ENCODE measurements at places on chromosomes 12 and 14.

- DNase-seq, result no peak
Observed at GRCh38 chr12:43580601-43581000, 28.6 kb upstream of the ADAMTS20 start.

- no peak for DNase-seq
Observed at GRCh38 chr14:75165586-75166391, 10.6 kb downstream of the TMED10 start.

- DNase-seq, result no peak
Observed at GRCh38 chr12:104055686-104056388, 5.8 kb upstream of the GLT8D2 start.

DNA sequence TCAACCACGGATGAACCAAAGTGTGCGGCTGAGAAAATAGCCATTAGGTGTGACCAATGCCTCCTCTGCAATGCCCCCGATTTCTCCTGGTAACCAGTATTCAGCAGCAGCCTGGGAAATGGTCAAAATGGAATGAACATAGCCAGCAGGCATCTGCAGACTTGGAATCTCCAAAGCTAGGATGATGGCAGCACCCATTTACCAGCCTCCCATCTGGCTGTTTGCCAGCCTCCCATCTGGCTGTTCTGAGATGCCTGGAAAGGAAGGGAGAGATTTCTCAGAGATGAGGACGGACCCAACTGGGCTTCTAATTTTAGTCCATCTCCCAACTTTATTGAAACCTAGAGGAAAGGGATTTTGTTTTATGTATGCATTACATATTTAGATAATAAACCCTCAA lies 16.2 kb downstream of the CLMN start:
- no peak for DNase-seq

GRCh38 chr12:77594366-77594765 lies 236.3 kb upstream of the NAV3 start:
- no peak for DNase-seq

DNA sequence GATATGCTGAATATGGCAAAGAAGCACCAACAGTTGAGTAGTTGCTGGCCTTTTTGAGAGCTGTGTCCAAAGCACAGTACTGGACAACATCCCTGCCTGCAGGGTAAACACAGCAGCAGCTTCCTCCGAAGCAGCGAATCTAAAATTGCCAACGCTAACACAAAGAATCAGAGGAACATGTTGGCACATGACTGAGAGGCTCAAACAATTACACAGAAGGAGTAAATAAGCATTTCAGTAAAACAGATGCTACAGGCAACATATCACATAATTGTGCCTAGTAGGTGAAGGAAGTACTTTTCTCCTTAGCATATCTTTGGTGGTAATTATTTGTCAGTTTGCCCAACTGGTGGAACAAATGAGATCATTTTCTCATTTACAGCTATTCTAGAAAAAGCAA lies 52.1 kb downstream of the KICS2 start:
- DNase-seq, result peak; percentile 47

- DNase-seq, result no peak
Observed at GRCh38 chr12:123099560-123100192, 51.2 kb downstream of the PITPNM2 start.

All from HAP-1 (cell line).